RPMI7951 (cell line): ENCODE measurements at places on chromosomes 4 and X. TPM values are rescaled to one million over a fixed set of nuclear protein-coding genes. Genes with fewer than 3 reads are reported as not detected.

The TCP11X2 gene
- not detected in 2 replicates for total RNA-seq

The BTC gene
- 0.12 and 0.20 TPM in 2 replicates for total RNA-seq

DNA sequence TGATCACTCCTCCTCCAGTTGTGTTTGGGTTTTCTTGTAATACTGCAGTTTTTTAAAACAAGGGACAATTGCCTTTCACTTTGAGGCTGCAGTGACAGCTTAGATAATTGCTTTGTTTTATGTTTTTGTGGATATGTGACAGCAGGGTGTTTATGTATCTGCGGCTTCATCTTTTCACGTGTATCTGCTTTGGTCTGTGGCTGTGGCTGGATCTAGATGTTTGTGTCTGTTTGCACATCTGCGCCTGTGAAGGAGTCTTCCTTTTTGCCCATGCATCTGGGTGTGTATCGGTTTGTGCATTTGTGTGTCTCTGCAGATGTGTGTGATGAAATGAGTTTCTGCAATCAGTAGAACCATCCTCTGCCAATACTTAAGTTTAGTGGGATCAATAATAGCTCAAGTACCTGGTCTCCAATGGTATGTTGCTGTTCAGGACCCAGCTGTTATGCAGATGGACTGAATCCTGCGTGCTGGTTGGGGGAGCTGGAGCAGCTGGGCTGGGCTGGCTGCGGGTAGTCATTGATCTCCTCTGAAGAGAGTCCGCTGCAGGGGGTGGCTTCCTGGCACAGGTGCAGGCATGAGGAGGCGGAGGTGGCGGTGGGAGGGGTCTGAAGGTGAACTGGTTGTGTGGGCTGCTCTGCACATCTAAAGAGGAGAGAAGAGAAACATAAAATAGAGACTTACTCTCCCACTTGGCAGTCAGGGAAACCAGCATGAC, 390.3 kb downstream of the SH2D1A start:
- no peak for DNase-seq

DNA sequence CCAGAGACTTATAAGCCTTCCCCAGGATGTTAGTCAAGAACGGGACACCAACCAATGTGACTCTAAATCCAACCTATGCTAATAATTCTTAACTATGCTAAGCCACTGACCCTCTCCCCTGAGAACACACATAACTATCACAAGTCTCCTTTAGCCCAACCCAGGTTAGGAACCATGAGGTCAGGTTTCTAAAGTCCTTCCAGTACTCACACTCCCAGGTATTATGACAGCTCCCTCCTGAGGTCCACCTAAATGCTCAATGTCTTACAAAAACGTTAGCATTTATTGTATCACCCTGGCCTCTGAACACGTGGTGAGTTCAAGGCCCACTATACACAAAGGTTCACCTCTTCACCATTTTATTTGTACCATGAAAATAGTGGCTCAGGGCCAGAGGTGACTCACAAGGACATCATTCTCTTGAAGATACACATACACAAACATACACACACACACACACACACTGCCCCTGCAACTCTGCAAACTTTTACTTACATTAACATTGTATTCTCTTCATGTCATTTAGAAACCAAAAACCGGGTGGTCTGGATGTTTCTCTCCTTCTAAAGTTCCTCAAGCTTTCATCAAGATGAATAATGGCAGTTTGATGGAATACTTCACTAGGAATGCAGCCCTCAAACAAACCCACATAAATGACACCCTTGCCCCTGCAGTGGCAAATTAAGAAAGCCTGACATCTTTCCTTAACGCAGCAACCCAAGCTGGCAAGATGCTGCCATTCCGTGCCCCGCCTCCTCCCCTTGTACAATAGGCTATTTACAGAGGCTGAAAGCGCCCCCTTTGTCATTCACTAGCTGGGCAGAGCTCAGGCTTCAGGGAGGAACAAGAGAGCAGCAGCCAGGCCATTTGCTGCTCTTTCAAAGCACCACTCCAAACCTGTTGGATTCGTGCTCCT, 17.7 kb downstream of the ACSL1 start:
- DNase-seq: peak; percentile 84

DNA sequence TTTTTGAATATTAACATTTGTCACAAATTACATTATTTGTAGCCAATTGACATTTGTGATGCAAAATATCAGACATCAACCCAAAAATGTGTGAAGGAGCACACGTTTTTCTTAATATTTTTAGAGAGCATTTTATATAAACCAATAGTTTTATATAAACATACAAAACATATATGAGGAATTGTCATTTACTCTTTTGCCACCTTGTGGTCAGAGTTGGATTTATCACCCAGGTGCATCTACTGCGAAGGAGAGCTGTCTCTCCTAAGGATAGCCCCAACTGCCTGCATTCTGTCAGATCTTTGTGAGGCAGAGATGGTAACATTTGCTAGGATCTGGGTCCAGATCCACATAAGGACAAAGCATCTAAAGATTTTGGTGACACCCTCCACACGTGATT, 2.5 kb upstream of the USP27X start:
- DNase-seq: peak; percentile 36

DNA sequence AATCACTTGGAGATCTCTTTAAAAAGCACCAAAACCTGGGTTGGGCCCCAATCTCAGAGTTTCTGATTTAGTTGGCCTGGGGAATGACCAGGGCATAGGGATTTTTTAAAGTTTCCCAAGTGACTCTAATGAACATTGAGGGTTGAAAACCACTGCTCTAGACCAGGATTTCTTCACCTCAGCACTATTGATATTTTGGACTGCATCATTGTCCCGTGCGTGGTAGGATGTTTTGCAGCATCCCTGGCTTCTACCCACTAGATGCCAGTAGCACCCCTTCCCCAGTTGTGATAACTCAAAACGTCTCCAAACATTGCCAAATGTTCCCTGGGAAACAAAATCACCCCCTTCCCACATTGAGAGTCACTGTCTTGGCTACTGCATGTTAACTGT, 61.8 kb downstream of the ATXN3L start:
- DNase-seq: no peak

DNA sequence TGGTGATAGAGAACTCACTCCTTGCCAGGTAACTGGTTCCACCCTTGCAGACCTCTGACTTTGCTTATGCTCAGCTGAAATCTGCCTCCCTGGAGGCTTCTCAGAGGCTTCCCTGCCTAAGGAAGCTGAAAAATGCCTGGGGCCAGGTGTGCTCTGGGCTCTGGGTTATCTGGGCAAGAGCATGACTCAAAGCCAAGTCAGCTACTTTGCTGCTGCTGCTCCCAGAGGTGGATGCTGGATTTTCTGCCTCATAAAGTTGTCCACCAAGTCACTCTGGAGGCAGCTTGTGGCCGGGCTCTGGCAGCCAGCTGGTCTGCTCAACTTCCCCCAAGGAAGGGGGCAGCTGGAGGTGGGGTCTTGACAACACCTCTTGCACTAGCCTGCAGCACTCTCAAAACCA, 132.7 kb downstream of the PJA1 start:
- peak; percentile 44 for DNase-seq

- no peak for DNase-seq
Measured at GRCh38 chrX:40104630-40104984, 6.8 kb upstream of the BCOR start.

DNA sequence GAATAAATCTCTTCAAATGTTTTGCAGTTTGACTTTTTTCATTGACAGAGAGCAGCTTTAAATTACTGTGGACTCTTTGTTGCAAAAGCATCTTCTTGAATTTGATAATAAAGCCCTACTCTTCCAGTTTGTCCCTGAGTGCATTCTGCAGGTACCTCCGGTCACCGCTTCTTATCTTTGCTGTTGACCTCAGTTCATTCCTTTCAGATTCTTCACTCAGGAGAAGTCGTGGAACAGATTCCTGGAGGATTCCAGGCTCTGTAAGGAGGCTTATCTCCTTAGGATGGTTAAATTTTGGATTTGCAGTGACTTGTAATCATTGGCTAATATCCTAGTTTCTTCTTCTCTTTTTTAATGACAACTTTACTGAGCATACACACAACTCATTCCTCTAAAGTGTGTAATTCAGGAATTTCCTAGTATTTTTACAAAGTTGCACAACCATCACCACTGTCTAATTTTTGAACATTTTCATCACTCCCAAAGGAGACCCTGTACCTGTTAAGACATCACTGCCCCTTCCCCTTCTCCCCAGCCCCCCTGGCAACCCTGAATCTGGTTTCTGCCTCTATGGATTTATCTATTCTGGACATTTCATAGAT, 22.0 kb downstream of the TBL1X start:
- DNase-seq: no peak
